ENCODE measurements at places on chromosomes 7 and 10.

DNA sequence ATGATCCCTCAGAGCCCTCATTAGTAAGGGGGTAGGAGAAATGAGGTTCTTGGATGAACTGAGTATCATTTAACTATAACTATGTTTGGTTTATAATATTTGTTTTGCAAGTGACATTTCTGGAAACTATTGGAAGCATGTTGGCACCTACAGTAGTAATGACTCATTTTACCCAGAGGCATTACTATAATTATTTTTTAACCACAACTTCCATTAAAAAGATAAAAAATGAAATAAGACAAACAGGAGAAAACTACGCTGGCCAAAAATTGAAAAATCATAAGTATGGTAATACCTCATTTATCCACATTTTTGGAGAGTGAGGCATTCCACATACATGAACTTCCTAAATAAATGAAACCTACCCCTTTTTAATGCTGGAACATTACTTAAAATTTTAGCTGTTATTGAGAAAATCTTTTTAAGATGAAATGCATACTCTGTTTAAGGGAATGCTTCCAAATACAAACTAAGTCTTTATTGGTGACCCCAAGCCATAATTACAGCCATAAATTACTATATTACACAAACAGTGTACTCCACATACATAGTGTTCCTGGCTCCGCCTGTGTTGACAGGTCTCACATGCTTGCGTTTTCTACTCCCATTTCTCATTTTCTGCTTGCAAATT is 84.6 kb upstream of the CAPZA2 start:
- ATAC-seq = peak; percentile 29

DNA sequence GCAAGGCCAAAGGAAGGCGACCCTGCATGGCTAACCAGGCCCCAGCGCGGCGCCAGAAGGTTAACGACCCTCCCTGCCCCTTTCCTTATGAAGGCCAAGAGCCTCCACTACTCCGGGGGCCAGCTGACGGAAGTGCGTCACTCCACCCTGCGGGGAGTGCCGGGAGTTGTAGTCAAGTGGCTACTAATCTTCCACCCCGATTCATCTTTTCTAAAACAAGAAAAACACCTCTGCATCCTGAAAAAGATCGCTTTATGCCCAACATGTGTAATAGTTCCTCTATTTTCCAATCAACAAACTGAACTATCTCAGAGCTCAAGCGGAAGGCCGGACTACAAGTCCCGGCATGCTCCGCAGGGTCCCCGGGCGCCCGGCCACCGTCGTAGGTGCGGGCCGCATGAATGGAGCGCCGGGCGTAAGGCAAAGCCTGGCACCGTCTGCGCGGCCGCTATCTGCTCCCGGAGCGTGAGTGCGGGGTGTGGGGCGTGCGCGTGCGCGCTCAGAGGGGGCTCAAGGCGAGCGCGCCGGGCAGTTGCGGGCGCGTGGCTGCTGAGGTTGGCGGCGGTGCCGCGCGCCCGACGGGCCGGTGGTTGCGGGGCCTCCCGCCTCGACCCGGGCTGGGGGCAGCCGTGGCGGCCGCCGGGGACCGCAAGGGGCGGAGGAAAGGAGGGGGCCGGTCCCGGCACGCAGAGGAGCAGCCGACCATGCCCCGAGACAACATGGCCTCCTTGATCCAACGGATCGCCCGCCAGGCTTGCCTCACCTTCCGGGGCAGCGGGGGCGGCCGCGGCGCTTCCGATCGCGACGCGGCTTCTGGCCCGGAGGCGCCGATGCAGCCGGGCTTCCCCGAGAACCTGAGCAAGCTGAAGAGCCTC is at the start of gene ADO:
TSS of gene ADO (plus strand) at position 365 of the 875 bp plus-strand sequence. CDS start at position 705, 340 bp downstream.
- ATAC-seq = peak; percentile 89

DNA sequence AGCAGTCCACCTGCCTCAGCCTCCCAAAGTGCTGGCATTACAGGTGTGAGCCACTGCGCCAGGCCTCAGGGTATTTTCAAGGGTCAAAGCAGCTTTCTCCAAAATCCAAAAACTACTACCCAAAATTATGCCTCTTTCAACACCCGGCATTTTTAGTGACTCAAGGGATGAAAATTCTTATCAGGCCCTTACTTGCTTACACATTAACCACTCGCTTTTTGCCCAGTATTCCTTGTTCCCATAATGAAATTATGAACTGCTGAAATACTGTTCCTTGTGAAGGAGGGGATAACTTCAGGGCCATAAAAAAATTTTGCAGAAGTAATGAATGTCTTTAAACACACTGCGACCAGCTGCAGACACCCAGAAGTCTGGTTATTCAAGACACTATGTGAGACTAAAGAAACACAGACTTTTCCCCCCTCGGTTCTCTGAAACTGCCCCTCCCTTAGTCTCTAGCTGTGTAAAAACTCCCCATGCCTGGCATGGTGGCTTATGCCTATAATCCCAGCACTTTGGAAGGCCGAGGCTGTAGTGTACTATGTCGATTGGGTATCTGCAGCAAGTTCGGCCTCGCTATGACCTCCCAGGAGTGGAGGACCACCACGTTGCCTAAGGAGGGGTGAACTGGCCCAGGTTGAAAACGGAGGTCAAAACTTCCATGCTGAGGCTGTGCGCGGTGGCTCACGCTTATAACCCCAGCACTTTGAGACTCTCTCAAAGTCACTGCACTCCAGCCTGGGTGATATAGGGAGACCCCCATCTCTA is 12.0 kb downstream of the FXYD4 start:
- ATAC-seq = peak; percentile 29

- ATAC-seq = peak; percentile 84
These were observed 89.5 kb upstream of the PIK3CG start for GRCh38 chr7:106775552-106775936.

DNA sequence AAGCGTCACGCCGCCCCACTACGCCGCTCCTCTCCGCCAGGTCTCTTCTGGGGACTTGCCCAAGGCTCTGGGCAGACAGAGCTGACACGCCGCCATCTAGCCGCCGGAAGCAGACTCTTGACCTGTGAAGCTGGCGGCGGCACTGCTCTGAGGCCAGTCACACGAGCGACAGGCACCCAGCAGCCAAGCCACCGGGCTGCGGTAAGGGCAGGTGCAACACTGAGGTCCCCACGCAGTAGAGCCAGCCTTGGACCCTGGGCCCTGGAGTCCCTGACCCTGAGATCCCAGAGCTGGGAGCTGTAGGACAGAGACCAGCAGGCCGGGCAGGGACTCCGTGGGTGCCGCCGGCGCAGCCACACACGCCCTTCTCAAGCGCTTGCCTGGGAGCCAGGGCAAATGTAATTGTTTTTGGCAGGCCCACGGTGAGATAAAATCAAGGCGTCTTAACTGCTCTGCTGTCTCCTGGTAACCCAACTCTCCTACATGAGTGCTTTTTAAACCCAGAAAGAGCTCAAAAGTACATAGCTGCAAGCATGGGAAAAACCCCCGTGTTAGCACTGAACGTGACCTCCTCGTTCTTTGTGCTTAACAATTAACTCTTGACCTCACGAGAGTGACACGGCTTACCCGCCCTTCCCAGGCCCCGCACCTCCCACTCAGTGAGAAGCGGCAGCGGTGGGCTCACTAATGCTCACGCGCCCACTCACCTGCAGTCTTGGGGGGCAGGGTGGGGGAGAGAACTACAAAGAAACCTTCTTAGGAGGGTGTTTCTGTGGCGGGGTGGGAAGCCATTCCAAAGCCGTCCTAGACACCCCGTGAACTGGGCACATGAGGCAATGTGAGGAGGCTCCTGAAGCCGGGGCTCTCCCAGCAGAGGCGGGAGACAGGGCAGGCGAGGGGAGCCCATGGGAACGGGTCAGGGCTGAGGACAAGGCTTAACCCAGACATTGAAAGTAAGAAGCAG is 8.5 kb downstream of the GPER1 start:
- peak; percentile 88 for ATAC-seq

GRCh38 chr7:79933144-79933543 is 201.5 kb upstream of the GNAI1 start:
- ATAC-seq = no peak

DNA sequence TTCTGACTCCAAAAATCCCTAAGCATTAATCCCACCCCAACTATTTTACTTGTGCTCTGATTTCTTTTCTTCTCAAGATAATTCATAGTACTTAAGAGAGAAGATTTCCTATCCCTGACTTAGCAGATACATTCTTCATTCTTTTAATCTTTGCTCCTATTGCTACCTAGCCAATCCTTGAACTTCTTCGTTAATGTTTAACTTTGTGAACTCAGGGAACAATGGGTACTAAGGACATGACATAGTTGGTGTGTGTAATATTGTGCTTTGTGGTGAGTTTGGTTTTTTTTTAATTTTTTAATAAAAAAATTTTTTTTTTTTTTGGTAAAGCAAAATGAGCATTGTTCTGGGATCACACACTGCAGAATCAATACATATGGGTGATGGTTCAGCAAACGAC is 166.2 kb downstream of the CHCHD3 start:
- no peak for ATAC-seq

- ATAC-seq = peak; percentile 90
These were observed 9.8 kb upstream of the PARD3 start for GRCh38 chr10:34824870-34825269.

DNA sequence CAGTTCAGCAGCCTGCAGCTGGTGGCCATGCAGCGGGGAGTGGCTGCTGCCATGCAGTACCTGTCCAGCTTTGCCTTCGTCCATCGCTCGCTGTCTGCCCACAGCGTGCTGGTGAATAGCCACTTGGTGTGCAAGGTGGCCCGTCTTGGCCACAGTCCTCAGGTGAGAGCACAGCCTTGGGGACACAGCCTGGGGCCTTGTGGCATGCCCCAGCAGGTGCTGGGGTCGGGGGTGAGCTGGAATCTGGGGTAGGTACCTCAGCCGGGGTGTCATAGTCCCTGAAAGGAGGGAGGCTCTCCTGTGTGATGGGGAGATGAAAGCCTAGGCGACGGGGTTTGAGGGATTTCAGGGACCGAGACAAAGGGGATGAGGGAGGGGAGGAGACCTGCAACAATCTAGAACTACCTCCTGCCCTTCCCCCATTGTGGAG is 14.1 kb downstream of the EPHB6 start:
- no peak for ATAC-seq

DNA sequence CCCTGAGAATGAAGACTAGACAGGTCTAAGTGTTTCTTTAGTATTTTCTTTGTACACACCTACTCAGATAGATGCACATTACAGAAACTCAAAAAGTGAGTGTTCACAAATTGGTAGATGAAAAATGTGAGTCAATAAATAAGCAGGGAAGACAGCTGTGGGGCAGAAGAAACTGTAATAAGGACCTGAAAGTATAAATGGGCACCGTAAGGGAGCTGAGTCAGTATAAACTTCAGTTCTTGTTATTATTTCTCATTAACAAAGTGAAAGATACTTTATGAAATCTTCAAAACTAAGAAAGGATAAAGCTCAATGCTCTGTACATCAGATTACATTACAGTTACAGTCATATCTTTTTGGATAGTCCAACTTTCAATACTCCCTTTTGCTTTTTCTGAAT is 2.5 kb downstream of the MTPN start:
- no peak for ATAC-seq

GRCh38 chr10:22438711-22439110 is 93.4 kb downstream of the SPAG6 start:
- ATAC-seq = no peak

GRCh38 chr10:110923856-110924493 is 4.6 kb downstream of the SHOC2 start:
- no peak for ATAC-seq

GRCh38 chr10:43943818-43944360 is 295.2 kb upstream of the ZNF32 start:
- ATAC-seq = no peak

DNA sequence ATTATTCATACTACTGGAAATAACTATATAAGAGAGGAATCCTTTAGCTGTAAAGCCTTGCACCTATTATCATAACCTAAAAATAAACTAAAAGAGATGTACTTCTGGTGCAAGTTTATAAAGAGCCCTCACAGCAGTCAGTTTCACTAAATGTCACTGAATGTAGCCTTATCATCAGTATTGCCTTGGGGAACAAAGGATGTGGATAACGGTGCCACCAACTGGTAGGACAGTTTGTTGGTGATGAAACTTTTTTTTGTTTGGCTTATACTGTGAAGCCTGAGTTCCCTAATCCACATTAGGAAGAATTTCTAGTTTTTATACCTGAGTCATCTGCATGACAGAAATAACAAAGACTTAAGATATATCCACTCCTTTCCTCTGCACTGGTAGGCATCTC is 117.9 kb upstream of the COL1A2 start:
- peak; percentile 90 for ATAC-seq

DNA sequence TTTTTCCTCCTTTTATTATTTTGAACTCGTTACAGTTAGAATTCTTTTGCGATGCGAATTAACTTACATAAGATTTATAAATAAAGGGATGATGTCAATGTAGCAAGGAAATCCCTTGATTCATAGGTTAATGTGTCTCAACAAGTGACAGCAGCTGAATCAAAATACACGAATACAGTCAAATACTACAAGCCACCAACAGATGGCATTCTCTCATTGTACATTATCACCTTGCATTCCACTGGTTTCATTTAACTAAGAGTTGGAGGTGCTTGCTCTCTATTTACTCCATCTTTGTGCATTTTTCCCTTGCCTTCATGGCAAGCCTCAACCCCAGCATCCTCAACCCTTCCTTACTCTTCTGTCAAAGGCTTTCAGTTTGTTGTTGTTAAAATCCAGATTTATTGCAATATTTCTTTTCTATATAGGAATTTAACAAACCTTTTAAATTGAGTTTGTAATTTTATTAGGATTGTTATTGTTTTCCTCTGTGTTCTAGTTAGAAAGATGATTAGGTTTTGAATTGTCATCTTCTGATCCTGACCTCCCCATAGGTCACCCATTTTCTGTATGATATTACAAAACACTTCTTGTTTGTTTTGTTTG is 78.3 kb downstream of the SLC25A40 start:
- peak; percentile 96 for ATAC-seq

GRCh38 chr7:4830176-4830575 is 31.7 kb downstream of the PAPOLB start:
- peak; percentile 96 for ATAC-seq

- peak; percentile 88 for ATAC-seq
These were observed 108.6 kb downstream of the NRCAM start for GRCh38 chr7:108347616-108348015.

DNA sequence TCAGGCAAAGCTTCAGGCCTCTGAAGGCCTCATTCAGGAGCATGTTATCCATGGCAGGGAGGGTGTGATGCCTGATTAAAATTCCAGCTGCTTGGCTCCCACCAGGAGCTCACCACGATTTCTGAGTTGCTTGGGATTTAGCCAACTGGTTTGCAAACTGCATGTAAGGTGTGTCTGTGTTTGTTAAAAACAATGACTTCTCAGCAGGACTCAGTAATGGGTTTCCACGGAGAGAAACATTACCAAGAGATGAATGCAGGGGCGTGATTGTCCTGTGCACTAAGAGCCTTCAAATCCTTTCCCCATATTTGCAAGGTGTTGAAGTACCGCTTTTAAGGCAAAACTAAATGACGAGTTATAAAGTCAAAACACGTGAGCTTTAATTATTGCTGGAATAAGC is 88.8 kb upstream of the BTBD16 start:
- ATAC-seq = no peak

GRCh38 chr7:151886783-151887182 is 9.9 kb upstream of the PRKAG2 start:
- ATAC-seq = no peak

All from SK-N-SH treated with all-trans-retinoic acid at 6 μM for 48 hours (cell line).